ENCODE measurements at places on chromosomes 13 and 19.

GRCh38 chr19:55091126-55091910 is 15.6 kb downstream of the EPS8L1 start:
- DNase-seq: no peak

GRCh38 chr19:38544569-38545315 is 73.0 kb downstream of the MAP4K1 start:
- DNase-seq: no peak

GRCh38 chr19:58067240-58067912 is 8.3 kb downstream of the ZNF135 start:
- no peak for DNase-seq

DNA sequence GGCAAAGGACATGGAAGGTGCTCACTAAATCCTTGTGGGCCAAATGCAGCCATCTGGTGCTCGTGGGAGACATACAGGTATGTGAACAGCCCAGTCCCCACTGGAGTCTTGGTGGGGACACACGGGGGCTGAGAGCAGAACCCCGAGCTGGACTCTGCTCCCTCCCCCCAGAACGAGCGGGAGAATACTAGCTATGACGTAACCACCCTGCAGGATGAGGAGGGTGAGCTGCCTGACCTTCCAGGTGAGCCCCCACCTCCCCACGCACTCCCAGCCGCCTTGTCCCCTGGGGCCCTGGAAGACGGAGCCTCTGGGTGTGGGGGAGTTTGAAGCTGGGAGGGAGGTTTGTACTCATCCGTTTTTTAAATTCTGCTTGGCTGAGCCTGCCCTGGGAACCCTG is 13.5 kb upstream of the EBI3 start:
- DNase-seq: no peak

DNA sequence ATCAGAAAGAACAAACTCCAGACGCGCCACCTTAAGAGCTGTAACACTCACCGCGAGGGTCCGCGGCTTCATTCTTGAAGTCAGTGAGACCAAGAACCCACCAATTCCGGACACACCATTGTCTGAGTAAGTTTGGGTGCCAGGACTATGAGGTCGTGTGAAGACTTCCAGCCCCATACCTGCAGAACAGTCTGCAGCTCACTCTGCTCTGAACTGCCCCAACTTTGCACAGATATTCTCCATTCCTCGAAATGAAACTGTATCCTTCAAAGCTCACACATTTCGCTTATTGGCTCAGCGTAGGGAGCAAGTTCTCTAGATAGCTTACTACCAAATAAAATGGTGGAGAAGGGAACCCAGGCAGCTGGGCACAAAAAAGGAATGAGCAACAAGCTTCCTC is 2.6 kb upstream of the CYP4F2 start:
- DNase-seq: no peak

- DNase-seq: no peak
Measured at GRCh38 chr19:48813123-48813913, 2.5 kb upstream of the BCAT2 start.

Data from non-pigmented ciliary epithelial cell (primary cell).